ENCODE measurements at places on chromosomes 4 and X.

DNA sequence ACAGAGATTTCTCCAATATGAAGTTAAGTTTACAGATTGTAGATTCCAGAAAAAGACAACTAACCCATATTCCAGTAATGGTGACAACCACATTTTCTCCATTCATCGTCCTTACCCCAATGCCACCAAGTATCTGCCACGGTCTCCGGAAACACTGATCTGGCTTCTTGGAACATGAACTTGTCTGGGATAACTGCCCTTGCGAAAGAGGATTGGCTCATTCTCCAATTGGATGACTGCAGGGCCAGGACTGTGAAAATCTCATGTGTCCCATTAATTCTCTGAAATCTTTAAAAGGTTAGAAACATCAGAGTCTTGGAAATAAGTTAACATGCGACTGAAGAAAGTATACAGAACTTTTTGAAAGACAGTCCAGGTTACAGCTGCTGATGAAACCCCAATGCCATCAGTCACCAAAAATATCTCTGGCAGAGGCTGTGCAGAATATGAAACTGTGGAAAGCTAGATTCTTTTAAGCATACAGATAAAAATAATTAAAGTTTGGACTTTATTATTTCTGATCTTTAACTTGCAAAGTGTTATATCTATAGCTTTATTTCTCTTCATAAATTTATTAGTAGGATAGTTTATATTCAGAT lies 496.9 kb downstream of the PPARGC1A start:
- no peak for DNase-seq

DNA sequence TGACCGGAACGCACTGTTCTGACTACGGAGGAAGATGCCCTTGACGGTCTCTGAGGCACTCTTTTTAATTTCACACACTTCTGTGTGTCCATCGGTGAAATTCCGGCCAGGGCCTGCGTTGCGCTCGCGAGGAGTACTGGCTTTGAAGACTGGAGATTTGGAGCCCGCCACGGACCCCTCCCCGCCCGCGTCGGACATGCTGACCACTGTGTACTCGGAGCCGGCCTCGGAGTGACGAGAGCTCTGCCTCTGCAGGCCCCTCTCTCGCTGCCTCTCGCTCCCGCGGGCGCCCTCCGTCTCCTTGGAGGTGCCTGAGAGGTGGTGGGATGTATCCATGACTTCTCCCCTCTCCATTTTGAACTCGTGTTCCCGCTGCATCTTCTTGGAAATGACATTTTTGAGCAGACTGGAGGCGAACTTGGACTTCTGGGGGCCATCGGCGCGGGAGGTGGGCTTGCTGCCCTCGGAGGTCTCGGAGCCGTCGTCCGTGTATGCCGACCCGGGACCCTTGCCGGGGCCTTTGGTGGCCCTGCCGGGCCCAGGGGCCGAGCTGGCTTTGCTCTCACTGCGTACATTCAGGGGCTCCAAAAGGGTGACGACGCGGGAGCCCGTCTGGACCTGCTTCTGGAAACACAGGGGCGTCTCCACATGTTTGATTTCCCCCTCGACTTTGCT lies 5.7 kb downstream of the C4orf54 start:
- no peak for DNase-seq

GRCh38 chrX:35122756-35123155 lies 180.2 kb downstream of the FAM47B start:
- DNase-seq = no peak

GRCh38 chr4:164783976-164784375 lies 30.0 kb downstream of the SMIM31 start:
- no peak for DNase-seq

DNA sequence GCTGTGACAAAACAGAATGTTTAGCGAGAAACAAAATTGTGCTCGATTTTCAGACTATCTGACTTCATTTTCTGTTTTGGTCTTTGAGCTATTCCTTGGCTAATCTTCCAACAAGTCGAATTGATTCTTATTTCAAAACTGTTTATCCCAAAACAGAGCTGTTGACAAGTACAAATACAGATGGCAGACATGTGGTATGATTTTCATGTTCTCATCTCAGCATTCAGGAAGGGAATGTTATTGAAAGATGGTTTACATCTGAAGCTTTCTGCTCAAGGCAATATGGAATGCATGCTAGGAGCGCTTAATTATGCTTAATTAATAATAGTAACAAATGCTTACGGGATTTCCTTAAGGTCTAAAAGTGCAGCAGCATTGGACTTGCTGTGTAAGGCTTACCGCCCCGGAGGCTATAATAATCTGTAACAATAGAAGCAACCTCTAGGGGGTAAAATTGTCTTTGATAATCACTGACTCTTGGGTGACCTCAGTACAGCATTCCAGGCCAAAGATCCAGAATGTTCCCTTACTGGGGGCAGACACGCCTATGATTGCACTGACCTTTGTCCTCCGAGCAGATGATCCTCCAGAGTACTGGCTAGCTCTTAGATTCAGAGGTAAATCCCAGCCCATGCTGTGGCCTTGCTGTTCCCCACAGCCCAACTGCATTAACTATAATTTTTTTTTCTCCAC lies 16.4 kb downstream of the LSM6 start:
- peak; percentile 39 for DNase-seq

DNA sequence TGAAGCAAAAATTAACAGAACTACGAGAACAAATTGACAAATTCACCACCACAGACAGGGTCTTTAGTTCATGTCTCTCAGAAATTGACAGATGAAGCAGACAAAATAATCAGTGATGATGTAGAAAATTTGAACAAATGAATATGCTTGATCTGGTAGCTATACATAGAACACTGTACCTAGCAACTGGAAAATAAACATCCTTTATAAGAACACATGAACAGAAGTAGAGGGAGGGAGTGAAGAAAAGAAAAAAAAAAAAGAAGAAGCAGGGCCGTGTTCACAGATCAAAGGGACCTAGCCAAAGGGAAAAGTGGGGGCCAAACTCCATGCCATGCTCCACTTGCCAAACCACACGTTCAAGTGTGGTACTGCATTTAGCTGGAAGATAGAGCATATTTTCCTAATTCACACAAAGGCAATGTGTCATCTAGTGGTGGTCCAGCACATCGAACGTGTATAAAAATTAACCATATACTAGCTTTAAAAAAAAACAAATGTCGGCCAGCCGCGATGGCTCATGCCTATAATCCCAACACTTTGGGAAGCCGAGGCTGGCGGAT lies 5.6 kb upstream of the THOC2 start:
- DNase-seq = no peak

GRCh38 chrX:103413705-103414387 lies 37.5 kb downstream of the BEX3 start:
- DNase-seq = no peak

GRCh38 chr4:122787940-122788339 lies 38.7 kb upstream of the FGF2 start:
- no peak for DNase-seq

- DNase-seq = no peak
Measured at GRCh38 chrX:107168257-107168656, 38.0 kb downstream of the NUP62CL start.

DNA sequence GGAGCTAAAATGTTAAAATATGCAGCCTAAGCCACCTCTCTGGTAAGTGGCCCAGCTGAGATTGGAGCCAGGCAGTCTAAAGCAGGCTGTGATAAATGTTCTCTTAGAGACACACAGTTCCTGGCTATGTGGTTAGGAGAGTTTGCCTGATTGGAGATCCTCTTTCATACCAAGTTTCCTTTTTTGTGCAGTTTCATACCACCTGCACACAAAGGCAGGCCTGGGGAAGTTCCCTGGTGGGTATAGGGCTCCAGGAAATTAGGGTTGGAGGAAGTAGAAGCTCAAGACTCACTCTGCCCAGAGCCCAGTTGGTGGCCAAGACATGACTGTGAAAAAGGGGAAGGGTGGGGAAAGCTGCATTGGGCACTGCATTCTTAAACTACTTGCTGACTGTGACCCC lies 16.9 kb downstream of the CYBB start:
- no peak for DNase-seq

- DNase-seq = no peak
Measured at GRCh38 chrX:37405956-37406355, 56.8 kb downstream of the PRRG1 start.

DNA sequence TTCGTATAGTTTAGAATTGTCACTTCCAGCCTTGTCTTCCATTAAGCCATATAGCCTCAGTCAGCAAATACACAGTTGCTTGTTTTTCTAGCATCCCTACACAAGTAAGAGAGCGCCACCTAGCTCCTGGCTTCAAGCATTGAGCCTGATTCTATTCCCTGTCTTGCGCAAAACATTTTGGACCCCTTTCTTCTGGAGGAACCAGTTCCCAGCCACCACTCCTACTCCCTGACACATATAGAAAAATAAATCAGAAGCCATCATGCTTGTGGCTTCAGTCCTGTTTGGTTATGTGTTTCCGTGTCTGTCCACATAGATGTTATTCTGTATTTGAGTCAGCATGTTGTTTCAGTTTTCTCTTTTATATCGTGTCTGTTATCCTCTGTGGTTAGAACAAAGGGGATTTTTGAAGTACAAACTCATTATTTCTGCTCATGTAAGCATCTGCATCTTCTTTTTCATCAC lies 59.9 kb downstream of the GK start:
- peak; percentile 48 for DNase-seq

DNA sequence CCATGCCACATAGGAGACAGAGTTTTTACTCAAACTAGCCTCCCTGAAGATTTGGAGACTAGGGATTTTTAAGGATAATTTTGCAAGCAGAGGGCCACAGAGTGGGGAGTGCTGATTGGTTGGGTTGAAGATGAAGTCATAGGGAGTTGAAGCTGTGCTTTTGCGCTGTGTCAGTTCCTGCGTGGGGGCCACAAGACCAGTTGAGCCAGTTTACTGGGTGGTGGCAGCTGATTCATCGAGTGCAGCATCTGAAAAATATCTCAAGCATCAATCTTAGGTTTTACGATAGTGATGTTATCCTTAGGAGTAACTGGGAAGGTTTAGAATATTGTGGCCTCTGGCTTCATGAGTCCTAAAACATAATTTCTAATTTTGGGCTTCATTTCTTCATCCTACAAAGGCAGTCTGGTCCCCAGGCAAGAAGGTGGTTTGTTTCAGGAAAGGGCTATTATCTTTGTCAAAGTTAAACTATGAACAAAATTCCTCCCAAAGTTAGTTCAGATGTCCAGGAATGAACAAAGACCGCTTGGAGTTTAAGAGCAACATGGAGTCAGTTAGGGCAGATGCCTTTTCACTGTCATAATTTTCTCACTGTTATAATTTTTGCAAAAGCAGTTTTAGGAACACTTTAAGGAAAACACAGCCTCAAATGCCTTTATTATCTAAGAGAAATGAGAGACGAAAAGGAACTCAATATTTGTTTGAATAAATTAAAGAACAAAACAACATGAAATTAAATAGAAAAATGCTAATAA lies 960.8 kb upstream of the PRKX start:
- no peak for DNase-seq

GRCh38 chr4:52299120-52299519 lies 248.0 kb downstream of the SPATA18 start:
- DNase-seq = no peak

DNA sequence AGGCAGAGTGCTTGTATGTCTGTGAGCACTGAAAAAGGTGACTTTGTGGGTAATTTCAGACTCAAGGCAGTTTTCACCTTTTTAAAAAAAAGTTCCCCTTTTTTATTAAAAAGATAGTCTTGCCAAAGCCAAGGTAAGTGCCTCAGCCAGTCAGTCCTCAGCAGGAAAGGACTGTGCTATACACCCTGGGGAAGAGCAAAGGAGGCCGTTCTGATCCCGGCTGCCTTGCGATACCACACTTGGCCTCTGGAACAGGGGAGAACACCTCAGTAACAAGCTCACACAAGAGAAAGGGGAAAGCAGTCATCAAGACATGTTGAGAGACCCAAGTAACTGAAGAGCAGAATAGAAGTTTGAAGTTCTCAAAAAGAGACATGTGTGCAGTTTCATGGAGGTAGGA lies 541.7 kb downstream of the BCOR start:
- DNase-seq = no peak

GRCh38 chr4:73434311-73434710 lies 1.7 kb upstream of the AFP start:
- DNase-seq = no peak

All from tibial nerve (tissue), 4 donors.